Stimulated activated CD8-positive, alpha-beta memory T cell treated with anti-CD3 and anti-CD28 coated beads, Interleukin-15, amount 100 ng/mL, for 48 hours (primary cell): ENCODE measurements at places on chromosomes 12 and 14.

DNA sequence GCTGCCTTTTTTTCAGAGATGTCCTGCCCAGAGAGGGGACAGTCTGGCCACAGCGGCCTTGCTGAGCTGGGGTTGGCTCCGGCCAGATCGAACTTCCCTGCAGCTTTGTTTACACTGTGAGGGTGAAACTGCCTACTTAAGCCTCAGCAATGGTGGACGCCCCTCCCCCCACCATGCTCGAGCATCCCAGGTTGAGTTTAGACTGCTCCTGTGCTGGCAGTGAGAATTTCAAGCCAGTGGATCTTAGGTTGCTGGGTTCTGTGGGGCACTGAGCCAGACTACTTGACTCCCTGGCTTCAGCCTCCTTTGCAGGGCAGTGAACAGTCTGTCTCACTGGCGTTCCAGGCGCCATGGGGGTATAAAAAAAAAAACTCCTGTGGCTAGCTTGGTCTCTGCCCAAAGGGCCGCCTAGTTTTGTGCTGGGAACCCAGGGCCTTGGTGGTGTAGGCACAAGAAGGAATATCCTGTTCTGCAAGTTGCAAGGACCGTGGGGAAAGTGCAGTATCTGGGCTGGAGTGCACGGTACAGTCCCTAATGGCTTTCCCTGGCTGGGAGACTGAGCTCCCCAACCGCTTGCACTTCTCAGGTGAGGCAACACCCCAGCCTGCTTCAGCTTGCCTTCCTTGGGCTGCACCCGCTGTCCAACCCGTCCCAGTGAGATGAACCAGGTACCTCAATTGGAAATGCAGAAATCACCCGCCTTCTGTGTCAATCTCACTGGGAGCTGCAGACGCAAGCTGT lies 79.1 kb downstream of the LRIG3 start:
- no peak for DNase-seq

GRCh38 chr14:22653012-22653621 lies 9.0 kb upstream of the OR6J1 start:
- DNase-seq: no peak

GRCh38 chr12:55679691-55680090 lies 28.0 kb downstream of the ITGA7 start:
- no peak for DNase-seq

- no peak for DNase-seq
Measured at GRCh38 chr12:98238515-98239130, 276.8 kb upstream of the TMPO start.
